ENCODE measurements at places on chromosomes 7 and 10.
A peak's percentile ranks its signal among the peaks of the same experiment; 100 is the strongest.

DNA sequence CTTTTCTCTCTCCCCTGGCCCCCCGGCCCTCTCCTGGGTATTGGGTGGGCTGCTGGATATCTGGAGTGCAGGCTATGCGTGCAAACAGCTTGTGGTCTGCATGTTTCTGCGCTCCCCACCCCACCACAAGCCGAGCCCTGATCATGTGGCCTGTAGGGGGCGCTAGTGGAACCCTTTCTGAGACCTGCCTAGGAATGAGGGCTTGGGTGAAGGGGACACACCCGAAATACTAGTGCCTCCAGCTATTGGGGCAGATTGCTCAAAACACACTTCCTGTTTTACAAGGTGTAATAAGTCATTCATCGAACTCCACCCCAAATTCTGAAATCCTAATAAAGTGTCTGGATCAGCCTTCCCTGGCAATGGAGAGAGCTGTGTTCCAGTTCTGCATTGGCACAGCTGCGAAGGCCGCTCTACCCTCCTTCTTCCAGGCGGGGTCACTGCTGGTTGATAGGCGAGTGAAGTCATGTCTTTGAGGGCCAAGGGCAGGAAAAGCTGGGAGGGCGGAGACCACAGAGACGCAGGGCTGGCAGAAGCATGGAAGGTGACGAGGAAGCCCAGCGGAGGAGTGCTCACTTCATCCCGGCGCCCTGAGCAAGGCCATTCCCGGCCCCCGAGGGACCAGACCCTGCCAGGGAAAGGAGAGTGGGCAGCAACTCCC, 19.8 kb upstream of the PRRT4 start:
- DNase-seq: no peak

DNA sequence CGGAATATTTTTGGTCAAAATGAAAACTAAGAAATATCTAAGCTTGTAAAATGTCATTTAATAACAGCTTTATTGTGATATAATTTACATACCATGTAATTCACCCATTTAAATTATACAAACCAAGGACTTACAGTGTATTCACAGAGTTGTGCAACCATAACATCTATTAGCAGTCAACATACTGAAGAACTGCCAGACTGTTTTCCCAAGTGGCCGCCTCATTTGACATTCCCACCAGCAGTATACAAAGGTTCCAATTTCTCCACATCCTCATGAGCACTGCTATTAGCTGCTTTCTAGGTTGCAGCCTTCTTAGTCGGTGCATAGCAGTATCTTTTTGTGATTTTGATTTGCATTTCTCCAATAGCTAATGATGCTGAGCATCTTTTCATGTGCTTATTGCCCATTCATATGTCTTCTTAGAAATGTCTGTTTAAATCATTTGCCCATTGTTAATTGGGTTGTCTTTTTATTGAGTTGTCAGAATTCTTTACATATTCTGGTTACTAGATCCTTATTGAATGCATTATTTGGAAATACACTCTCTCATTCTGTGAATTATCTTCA, 153.0 kb upstream of the FGFR2 start:
- no peak for DNase-seq

GRCh38 chr10:109920016-109920415, 3.3 kb downstream of the XPNPEP1 start:
- DNase-seq: no peak

- DNase-seq: no peak
Observed at GRCh38 chr10:6204063-6204340, 1.3 kb downstream of the PFKFB3 start.

GRCh38 chr7:131895541-131896164, 339.2 kb upstream of the PODXL start:
- DNase-seq: peak; percentile 45

All from choroid plexus epithelial cell (primary cell).